ENCODE measurements at places on chromosomes 1 and 21.

DNA sequence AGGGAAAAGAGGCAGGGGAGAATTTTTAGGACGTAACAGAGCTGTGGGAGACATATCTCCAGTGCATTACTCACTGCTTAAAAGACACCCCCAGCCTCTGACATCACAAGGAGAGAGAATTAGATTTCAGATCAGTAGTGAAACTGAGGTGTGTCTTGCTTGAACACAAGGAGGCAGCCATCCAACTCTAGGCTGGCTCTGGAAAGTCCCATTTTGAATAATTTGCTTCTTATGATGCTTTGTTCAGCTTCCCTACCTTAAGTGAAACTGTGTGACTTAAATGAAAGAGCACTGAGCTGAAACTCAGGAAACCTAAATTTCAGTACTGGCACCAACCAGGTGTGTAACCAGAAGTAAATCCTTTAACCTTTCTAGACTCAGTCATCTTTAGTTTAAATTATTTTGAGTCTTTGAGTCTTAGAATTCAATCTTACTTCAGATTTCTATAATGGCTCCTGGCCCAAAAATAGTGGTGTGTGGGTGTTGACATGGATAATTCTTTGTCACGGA, 251.6 kb upstream of the SGIP1 start:
- no peak for DNase-seq

DNA sequence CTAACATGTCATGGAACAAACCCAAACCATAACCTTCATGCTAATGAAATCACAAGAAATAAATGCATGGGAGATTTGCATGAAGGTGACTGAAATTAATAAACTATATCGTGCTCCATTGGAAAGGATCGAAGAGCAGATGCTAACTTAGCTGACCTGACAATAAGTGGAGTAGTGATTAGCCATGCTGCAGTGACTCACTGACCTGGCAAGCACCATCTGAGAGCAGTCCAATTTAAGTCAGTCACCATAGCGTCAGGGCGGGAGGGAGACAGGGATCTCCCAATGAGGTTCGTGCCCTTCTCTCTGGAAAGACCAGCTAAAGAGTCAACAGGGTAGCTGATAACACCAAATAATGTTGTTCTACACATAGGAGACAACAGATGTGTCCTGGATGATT, 21.5 kb downstream of the OLIG2 start:
- DNase-seq, result no peak

- DNase-seq, result no peak
Observed at GRCh38 chr1:240666568-240667198, 54.7 kb upstream of the GREM2 start.

GRCh38 chr1:153968000-153968363, 280 bp downstream of the CREB3L4 start:
- peak; percentile 40 for DNase-seq
